Activated naive CD8-positive, alpha-beta T cell treated with anti-CD3 and anti-CD28 coated beads, Interleukin-2, amount 10 ng/mL, durations not matched to agents 7 days and 5 days (primary cell): ENCODE measurements at places on chromosomes 3 and 15.

GRCh38 chr15:86155551-86155950, 75.9 kb downstream of the AGBL1 start:
- DNase-seq: no peak

DNA sequence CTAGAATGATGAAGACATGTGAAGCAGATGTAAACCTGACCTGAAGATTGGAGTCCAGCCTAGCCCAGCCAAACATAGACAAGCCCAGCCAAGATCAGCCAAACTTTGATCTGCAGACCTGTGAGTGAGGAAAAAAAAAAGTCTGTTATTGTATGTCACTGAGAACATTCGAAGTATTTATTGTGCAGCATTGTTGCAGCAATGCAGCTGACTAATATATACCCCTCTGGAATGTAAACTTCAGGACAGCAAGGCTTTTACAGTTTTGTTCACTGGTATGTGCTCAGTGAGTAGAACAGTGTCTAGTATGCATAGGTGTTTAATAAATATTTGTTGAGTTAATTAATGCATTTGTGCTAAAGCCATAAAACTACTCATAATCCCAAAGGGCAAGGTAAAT, 23.4 kb downstream of the TMEM202 start:
- DNase-seq: no peak

DNA sequence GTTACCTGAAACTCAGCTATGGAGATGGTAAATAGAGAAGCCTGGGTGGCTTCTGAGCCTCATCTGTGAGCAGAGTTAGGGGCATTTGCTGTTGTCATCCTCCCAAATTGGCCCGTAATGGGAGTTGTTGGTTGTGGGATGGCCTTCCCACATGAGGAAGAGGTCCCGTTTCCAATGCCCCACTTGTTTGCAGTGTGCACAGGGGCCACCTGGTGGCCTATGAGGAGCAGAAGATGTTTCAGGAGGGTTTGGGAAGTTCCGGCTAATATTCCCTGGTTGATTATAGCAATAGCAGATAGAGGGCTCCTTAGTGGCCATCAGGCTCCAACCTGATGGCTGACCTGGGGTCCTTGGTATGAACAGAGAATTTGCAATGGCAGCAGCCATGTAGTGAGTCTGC, 1546.5 kb downstream of the OTOL1 start:
- DNase-seq: no peak

- no peak for DNase-seq
Measured at GRCh38 chr15:88389120-88389519, 78.1 kb downstream of the MRPL46 start.

GRCh38 chr15:57411945-57412768, 35.9 kb downstream of the CGNL1 start:
- DNase-seq: no peak

GRCh38 chr3:185646382-185647133, 60.5 kb downstream of the SENP2 start:
- DNase-seq: no peak

DNA sequence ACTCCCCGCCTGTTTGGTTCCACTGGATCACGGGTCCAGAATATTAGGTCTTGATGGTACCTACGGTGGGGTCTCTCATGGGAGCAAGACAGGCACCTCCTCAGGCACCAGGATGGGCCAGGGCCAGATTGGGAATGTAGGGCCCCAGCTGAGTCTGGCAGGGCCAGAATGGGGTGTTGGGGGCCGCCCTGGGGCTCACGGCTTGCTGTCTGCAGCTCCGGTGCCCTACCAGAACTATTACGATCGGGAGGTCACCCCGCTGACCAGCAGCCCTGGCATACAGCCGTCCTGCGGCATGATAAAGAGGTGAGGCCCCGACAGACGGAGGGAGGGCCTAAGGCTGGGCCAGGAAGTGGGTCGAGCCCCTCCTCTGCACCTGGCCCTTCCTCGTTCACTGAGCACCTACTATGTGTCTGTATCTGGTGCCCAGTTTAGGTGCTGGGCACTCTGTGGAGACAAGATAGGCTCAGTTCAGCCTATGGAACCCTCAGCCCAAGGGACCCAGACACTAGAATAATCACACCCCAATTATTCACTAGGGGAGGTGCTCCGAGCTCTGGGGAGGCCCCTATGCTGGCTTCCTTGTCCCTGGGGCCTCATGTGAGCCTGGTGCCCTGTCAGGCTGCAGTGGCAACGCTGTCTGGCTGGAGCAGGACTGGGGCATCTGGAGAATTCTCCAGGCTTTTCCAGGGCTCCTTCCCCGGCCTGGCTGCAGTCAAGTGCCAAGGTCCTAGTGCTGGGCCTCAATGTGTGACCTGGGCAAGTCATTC, 37.9 kb downstream of the PSTPIP1 start:
- DNase-seq: no peak

DNA sequence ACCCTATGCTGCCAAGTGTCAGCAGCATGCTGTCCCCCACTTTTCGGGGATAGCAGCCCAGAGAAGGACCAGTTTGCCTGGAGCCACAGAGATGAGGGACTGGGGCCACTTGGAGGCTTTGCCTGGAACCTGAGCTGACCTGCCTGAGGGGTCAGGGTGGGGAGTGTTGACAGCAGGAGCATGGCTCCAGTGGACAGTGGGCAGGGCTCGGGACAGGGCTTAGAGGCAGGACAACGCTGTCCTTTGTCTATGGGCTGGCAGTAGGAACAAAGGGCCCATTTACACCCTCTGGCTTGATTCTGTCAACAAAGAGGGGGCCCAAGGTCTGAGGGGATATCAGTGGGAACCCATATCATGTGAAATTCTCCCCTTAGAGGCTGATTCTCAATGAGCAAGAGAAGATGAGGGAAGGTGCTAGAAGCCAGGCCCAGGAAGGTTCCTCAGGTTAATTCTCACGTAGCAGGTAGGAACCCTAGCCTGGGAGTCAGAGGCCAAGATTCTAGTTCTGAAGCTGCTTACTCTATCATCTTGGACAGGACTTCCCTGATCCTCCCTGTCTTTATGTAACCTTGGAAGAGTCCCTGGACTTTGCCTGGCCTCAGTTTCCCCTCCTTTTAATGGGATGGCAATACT, 29.7 kb upstream of the HHATL start:
- no peak for DNase-seq

DNA sequence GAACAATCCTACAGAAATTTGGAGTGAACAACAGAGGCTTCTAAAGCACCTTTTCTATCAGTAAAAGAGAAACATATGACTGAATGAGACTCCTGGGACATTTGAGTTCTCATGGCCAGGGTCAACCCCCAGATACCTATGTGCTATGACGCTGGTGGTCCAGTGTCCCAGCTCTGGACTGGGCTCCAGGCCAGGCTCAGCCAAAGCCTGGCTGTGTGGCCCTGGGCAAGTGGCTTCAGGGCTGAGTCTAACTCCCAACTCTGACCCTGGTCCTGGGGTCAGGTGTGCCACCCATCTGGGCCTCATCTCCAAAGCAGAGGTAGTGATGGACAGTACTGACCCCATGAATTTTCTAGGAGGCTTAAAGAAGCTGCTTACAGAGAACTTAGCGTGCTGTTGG, 147.8 kb downstream of the FBLN2 start:
- DNase-seq: no peak

- DNase-seq: no peak
Measured at GRCh38 chr3:188336178-188336577, 182.2 kb downstream of the LPP start.

GRCh38 chr3:109382588-109382987, 45.2 kb upstream of the DPPA4 start:
- no peak for DNase-seq

GRCh38 chr15:39530480-39531342, 50.2 kb upstream of the THBS1 start:
- no peak for DNase-seq

DNA sequence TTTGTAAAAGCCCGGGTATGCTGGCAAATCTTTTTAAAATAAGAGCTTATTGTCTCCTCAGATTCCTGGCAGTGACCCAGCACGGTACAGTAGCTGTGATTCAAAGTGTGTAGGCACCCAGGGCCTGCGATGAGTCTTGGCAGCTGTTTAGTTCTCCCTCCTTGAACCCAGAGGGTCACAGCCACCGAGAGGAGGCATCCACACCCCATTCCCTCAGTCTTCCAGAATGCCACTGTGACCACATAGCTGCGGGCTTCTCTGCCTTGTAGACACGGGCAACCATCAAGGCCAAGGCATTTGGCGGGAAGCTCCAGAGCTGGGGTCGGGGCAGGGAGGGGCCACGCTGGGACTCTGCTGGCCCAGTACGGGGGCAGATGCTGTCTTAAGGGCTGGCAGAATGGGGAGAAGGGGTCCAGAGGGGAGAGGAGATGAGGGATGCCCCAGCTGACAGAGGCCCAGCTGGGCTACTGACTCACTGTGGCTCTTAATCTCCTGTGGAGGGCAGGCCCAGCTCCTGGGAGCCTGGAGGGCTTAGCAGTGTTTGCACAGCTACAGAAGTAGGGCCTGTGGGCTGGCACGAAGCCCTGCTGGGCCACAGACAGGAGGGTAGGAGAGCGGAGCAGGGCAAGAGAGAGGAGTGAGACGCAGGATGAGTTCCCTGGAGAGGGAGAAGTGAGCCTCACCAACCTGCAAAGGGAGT, 68.8 kb upstream of the DLG1 start:
- DNase-seq: no peak

GRCh38 chr3:110711851-110712516, 359.6 kb upstream of the NECTIN3 start:
- no peak for DNase-seq

GRCh38 chr3:196638861-196639482, 522 bp upstream of the NRROS start:
- no peak for DNase-seq

GRCh38 chr3:81955878-81956277, 194.4 kb upstream of the GBE1 start:
- no peak for DNase-seq

- no peak for DNase-seq
Measured at GRCh38 chr3:54358969-54359694, 236.8 kb downstream of the CACNA2D3 start.

DNA sequence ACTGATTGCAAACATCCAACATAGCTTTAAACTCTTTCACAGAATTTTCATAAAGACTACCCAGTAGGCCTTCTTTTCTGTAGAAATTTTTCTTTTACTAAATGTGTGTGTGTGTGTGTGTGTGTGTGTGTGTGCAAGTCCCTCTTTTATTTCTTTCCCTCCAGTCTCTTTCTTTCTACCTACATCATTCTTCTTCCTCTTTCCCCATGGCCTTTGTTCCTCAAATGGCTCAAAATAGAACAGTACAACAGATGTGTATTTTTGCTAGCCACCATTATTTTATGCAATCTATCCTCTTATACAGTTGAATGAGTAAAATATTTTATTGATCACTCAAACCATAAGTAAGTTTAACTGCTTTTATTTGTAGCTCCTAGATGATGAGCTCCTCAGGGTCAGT, 76.4 kb downstream of the USF3 start:
- DNase-seq: no peak

GRCh38 chr15:38242055-38242454, 10.6 kb upstream of the SPRED1 start:
- DNase-seq: no peak

- DNase-seq: no peak
Measured at GRCh38 chr15:57406062-57406772, 29.9 kb downstream of the CGNL1 start.

DNA sequence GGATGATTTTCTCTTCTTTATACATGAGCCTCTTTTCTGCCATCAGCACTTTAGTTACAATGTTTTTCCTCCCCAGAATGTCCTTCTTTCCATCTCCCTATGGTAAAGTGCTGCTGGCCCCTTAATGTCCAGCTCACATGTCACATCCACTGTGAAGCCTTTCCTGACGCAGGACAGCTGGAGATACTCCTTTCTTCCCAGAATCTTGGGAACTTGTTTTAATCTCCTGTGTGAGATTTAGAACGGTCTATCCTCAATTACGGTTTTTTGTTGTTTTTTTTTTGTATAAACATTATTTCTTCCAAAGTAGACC, 147.7 kb upstream of the TSC22D2 start:
- DNase-seq: no peak

- DNase-seq: no peak
Measured at GRCh38 chr3:128144512-128145187, 8.6 kb upstream of the EEFSEC start.

DNA sequence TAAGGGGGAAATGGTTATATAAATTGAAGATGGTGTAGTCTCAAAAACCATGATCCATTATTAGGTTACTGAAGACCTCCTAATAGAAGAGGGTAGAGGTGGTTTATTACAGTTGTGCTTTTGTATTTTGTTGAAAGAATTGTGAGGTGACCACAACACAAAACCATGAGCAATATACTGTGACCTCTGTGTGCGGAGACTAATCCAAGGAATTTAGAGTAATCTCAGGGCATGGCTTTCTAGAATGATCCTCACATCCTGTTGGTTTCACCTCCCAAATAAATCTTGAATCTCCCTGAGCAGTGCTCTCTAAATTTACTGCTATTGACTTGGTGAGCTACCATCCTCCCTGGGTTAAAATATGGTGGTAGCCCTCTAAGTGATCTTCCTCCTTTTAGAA, 52.3 kb downstream of the PTPRG start:
- no peak for DNase-seq

GRCh38 chr3:16837602-16838001, 47.2 kb upstream of the PLCL2 start:
- DNase-seq: no peak

DNA sequence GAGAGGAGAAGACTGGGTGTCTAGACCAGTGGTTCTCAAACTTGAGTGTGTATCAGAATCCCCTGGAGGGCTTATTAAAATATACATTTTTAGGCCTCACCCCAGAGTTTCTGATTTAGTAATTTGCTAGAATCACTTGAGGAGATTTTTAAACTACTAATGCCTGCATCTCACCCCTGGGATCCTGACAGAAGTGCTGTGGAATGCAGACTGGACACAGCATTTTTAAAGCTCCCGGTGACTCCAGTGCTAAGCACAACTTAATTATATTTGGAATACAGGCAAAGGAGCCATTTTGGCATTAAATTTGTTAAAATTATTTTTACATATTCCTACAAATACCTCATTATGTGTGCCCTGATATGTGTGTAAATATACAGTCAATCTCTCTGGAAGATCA, 26.7 kb upstream of the COL6A6 start:
- no peak for DNase-seq

DNA sequence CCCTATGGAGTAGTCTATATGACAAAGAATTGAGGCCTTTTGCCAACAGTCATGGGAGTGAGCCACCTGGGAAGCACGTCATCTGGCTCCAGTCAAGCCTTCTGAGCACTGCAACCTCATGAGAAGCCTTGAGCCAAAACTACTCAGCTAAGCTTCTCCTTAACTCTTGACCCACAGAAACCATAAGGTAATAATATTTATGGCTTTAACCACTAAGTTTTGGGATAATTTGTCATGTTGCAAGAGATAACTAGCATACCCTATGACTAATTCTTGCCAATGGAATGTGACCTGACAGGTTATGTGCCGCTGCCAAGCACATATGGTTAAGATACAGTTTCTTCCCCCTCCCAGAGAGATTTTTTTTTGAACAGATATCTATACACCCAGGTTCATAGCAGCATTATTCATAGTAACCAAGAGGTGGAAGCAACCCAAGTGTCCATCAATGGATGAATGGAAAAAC, 11.8 kb upstream of the SLC6A11 start:
- DNase-seq: no peak
